Naive thymus-derived CD8-positive, alpha-beta T cell (primary cell): ENCODE measurements at places on chromosomes 1 and 21. TPM values are rescaled to one million over a fixed set of nuclear protein-coding genes. Genes with fewer than 3 reads are reported as not detected.

CFAP410 gene
- 29.1 TPM for polyA plus RNA-seq

LTN1 gene
- polyA plus RNA-seq = 13.0 TPM

DNA sequence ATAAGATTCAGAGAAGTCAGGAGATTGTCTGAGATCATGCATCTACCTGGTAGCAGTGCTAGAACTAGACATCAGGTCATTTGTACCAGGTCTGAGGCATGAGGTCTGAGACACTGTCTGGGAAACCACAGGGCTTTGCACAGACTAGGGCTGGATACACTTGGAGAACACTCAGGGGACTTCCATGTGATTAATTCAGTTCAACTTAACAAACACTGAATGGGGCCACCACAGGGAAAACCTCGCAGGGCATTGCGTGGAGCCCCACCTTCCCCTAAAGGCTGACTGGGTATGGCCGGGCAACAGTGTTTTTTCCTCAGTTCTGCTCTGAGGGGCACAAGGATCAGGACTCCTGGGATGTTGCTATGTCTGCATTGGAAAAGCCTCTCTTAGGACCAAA lies 86.5 kb upstream of the WARS2 start:
- no peaks in the 10 kb centered on the region for H3K27me3 ChIP-seq
- H3K4me3 ChIP-seq = no peak overlapping the region
- no peak for DNase-seq
- H3K4me1 ChIP-seq = no peaks in the 10 kb centered on the region
- H3K27ac ChIP-seq = no peak overlapping the region
- H3K36me3 ChIP-seq = peaks cover 21% of the 10 kb centered on the region

GRCh38 chr21:34593954-34594531 lies 20.9 kb downstream of the RCAN1 start:
- no peaks in the 10 kb centered on the region for H3K27me3 ChIP-seq
- no peaks in the 10 kb centered on the region for H3K36me3 ChIP-seq
- H3K4me1 ChIP-seq = peaks cover 22% of the 10 kb centered on the region
- no peak overlapping the region for H3K27ac ChIP-seq

CFAP107 gene
- not detected for polyA plus RNA-seq
